Activated CD8-positive, alpha-beta memory T cell treated with anti-CD3 and anti-CD28 coated beads for 1 hour (primary cell): ENCODE measurements at places on chromosomes 4 and X.

GRCh38 chr4:149534779-149535178, 280.9 kb downstream of the IQCM start:
- DNase-seq, result no peak

DNA sequence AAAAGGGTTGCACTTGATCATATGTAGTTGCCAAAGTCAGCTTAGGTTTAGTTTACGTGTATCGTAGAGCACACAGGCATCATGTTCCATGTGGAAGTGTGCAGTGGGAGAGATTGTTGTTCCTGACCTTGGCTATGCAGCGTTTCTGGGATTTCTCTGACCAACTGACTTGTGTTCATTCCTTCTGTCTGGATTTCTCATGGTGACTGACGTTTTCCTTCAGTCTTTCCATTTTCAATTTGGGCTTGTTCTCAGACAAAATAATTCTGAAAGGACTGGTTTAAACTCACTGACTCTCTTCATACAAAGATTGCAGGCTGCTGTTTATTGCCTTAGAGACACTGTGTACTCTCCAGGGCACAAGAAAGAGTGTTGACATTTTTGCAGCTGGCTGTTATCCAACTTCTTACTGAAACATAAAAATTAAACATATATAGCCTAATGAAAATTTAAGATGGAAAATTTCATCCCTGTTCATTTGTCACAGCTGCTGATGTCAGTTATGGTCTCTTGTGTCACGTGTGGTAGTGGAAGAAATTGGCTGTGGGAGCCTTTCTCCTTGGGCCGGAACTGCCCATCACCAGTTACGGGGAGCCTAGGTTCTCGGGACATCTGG, 95.4 kb downstream of the TNIP2 start:
- DNase-seq, result no peak

- no peak for DNase-seq
Observed at GRCh38 chrX:46904626-46905025, 7.6 kb upstream of the JADE3 start.

- DNase-seq, result no peak
Observed at GRCh38 chr4:152997288-152997687, 61.2 kb downstream of the FHDC1 start.

DNA sequence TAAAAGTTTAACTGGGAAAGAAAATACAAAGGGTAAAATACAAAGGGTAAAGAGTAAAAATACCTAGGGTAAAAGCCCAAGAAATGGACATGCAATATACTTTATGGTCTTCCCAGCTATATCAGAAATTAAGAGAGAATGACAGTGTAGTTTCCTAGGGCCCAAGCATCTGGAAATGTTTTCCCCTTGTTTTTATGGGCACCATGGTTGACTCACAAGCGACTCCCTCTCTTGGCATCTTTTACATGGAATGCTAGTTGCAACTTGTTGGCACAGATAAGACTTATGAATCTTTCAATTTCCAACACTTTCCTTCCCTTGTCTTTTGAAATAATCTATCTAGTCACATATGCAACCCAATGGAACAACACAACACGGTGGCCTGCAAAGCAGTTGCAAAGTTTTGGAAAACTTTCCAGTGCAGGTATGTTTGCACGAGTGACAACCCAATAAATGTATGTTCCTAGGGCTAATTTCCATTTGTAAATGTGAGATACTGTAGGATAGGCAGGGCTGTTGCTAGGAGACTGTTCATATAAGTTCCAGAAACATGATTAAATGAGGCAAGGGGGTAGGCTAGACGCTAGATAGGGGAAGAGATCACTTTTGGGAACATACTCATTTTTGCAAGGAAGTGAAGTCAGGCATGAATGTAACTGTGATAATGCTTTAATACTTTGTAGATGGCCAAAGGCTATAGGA, 36.4 kb upstream of the CWH43 start:
- DNase-seq, result no peak

DNA sequence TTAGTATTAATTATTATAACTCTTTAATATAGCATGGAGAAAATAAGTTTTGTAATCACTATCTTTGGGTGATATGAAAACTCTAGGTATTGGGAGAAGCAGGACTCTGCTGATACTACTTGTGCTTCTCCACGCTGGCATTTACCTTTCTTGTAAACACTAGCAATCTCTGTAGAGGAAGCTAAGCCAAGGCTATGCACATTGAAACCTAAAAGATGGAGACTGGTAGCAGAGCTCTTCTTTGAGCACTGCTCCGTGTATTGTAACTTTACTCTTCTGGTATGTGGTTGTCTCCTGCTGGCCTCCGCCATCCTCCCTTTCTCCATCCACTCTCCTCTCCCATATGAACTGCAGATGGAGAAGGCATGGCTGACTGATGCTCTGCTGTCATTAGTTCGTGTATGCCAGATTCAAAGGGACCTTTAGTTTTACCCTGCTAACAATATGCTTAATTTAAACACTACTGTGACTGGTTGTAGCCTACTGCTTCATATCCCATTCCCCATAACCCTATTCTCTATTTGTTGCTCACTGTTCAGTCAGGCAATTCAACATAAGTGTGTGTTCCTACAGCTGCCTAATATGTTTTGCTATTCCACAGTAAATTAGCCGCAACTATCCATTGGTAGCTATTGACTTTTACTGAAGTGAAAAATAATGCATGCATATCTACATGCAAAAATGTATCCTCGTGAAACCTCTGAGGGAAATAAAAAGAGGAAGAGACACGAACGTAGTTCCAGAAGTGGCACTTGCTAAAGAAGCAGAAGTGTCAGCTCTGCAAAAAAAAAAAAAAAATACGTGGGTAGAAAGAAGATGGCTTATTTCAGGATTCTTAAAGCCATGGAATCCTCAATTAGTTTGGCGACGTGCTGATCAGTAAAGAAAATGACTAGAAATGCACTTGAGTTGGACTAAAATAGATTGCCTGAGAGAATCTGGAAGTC, 55.6 kb upstream of the CCSER1 start:
- no peak for DNase-seq

GRCh38 chrX:107743995-107744394, 31.6 kb downstream of the TSC22D3 start:
- no peak for DNase-seq

DNA sequence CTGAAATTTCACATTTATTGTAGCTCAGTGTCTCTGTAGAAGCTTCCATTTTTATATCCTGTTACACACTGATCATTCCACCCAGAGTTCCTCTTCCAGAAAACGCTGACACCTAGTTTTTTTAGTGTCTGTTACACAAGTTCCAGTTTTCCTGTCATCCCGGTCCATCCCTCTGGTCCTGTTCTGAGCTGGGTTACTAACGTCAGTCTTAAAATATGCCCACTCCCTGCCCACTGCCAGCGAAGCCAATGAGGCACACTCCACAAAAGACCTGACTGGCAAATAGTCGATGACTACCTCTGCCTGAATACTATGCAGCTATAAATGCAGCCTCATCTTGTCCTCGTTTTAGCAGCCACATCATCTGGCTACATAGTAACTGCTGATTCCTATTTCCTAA, 30.9 kb upstream of the DDX3X start:
- DNase-seq, result no peak

DNA sequence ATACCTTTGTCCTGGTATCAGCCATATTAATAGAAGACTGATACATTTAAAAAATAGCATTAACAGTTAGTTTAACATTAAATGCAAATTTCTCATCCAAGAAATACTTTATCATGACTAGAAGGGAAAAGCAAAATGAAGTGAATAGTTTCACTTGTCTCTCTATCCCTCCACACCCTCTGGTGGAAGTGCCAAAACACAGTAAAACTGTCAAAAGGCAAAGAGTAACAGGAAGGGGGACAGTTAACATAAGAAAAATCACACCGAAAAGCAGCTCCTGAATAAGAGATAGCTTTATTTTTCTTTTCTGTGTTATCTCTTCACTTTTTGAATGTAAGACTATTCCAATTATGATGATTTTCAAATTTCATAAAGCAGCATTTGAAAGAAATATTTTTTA, 187.2 kb downstream of the FBXW7 start:
- no peak for DNase-seq

GRCh38 chr4:180669680-180670079, 1573.5 kb upstream of the TENM3 start:
- DNase-seq, result no peak

DNA sequence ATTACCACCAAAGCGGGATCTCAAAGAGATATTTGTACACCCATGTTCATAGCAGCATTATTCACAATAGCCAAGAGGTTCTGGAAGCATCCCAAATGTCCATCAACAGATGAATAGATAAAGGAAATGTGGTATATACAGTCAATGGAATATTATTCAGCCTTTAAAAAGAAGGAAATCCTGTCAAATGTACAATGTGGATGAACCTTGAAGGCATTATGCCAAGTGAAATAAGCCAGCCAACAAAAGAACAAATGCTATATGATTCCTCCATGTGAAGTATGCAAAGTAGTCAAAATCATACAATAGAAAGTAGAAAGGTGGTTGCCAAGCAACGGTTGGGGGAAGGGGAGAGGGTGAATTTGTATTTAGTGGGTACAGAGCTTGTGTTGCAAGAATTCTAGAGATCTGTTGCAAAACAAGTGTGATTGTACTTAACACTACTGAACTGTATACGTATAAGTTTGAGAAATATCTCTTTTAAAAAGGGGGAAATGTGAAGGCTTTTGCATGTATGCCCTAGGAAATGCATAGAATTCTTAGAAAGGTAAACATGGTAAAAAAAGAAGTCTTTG, 5.0 kb upstream of the ZRSR2 start:
- no peak for DNase-seq

DNA sequence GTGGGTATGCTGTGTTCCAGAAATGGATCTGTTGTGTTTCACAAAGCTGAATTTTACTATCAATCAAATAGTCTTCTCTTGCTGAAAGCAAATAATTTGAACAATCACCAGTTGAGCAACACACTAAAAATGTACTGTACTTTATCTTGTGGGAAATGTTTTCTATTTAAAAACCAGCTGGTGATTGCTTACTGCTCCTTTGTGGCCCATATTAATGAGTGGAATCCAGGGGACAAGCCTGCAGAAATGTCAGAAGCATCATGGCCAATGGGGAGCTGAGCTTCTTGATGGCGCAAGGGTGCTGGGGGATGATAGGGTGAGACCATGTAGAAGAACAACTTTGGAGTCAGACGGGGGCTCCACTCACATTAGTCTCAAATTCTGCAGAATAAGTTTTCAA, 346.2 kb downstream of the ARHGAP10 start:
- no peak for DNase-seq

GRCh38 chr4:59457576-59457975, 1742.5 kb upstream of the ADGRL3 start:
- DNase-seq, result no peak

DNA sequence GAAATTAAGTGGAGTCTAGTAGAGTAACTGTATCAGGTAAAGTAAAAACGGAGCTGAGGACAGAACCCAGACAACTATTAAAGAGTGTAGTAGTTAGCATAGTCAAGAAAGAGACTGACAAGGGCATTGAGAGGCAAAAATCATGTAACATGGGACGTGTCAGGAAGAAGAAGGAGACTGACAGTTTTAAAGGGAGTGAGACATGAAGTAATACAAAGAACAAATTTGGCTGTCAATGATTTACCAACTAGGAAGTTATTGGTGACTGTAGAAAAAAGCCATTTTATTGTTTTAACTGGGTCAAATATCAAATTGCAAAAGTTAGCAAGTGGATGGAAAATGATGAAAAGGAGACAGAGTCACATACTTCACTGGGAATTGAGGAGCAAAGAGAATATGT, 422.3 kb downstream of the MAPK10 start:
- DNase-seq, result no peak

GRCh38 chr4:46432923-46433322, 43.0 kb upstream of the GABRA2 start:
- DNase-seq, result no peak

- no peak for DNase-seq
Observed at GRCh38 chrX:118239913-118240698, 105.8 kb upstream of the WDR44 start.

DNA sequence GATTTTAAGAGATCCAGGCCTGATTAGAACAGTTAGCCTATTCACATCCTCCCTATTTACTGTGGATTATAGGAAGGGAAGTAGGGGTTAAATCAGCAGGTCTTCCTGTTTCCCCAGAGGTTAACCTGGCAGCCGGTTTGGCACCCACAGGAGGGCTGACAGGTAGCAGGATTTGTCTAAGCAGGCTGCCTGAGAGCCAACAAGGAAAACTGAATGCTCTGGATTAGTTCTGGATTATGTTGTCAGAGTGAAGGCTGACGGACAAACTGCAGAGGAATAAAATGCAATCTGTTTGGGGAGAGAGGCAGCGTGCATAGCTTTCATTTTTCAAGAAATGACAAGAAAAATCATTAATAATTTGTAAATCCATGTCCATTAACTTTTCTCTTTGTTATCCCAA, 397.1 kb upstream of the FAM241A start:
- DNase-seq, result no peak

GRCh38 chrX:21225643-21226042, 148.6 kb upstream of the CNKSR2 start:
- DNase-seq, result no peak

GRCh38 chrX:3271834-3272186, 74.6 kb downstream of the MXRA5 start:
- no peak for DNase-seq

DNA sequence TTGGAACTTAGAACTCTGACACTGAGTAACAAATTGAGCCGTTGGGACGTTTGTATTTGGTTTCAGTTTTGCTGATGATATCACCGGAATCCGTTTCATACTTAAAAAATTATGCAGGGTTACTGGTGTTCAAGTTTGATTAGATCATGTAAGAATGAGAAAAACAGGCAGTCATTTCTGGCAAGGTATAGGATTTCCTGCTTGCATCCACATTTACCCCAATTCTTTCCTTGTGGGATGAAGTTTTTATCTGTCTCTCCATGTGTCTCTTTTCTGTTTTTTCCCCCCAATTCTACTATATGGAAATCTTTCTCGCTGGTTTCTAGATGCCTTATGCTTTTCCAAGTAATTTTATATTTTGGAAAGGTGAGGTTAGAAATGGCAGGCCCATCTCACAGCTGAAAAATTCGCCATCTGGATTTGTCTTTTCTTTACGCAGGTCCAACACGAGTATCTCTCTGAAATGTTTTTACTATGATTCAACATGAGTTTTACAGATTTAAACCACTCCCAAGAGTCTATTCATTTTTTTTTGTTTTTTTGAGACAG, 197.9 kb downstream of the SHOX start:
- DNase-seq, result no peak

GRCh38 chr4:75054078-75054477, 121.2 kb downstream of the PARM1 start:
- DNase-seq, result no peak

- no peak for DNase-seq
Observed at GRCh38 chr4:163191999-163192398, 25.3 kb upstream of the NAF1 start.

GRCh38 chr4:148224476-148224875, 217.7 kb downstream of the NR3C2 start:
- no peak for DNase-seq

- DNase-seq, result no peak
Observed at GRCh38 chrX:12866451-12867377, at the start of gene TLR7. TLR7 (plus strand) TSS chrX:12867072; CDS start chrX:12867579, 507 bp downstream.

- DNase-seq, result no peak
Observed at GRCh38 chr4:117984366-117984680, 50.0 kb upstream of the NDST3 start.

- DNase-seq, result no peak
Observed at GRCh38 chr4:1764670-1765069, 28.4 kb upstream of the FGFR3 start.
